Posterior vena cava (tissue), 2 donors: ENCODE measurements at places on chromosomes 11 and 22. TPM values are rescaled to one million over a fixed set of nuclear protein-coding genes. Genes with fewer than 3 reads are reported as not detected.

ACRV1 gene
- not detected for total RNA-seq

SPDYC gene
- not detected for total RNA-seq

OR56A1 gene
- 0.05 TPM for total RNA-seq

PLAAT4 gene
- total RNA-seq, result 11.5 TPM

FAM180B gene
- total RNA-seq, result 3.4 TPM

LBHD1 gene
- 3.7 TPM for total RNA-seq
